CD4-positive, alpha-beta T cell treated with Interleukin-17A for 1 hour (primary cell): ENCODE measurements at places on chromosomes 12 and 14.
A peak's percentile ranks its signal among the peaks of the same experiment; 100 is the strongest.

DNA sequence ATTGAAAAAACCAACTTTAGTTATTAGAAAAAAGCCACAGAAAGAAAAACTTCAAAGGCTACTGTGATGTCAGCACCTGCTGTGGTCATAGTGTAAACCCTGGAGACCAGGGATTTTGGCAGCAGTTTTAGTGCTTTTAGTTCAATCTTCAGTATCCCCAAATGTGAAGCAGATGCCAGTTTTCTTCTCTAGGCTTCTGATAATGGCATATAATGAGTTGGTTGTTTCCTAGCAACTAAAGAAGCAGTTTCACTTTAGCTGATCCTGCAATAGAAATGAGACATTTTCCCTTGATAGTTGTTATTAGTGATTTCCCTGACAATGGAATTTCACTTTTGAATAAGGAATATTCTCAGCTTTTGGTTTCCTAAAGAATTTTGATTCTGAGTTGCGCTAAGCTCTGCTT lies 131.2 kb downstream of the NUBPL start:
- no peak for DNase-seq

DNA sequence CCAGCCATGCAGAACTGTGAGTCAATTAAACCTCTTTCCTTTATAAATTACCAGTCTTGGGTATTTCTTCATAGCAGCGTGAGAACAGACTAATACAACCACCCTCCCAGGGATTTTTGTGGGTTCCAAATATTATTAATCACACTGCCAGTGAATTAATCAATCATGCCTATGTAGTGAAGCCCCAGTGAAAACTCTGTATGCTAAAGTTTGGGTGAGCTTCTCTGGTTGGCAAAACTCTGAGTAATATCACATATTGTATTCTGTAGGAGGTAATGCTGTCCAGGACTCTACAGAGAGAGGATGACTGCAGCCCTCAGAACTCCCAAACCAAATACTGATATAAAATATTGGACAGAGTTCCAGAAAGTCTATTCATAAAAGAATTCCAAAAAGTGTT lies 216.9 kb downstream of the RPAP3 start:
- no peak for DNase-seq

GRCh38 chr14:101635749-101636560 lies 74.7 kb downstream of the DIO3 start:
- no peak for DNase-seq

- DNase-seq: peak; percentile 12
Observed at GRCh38 chr14:64654246-64654900, 49.9 kb upstream of the PLEKHG3 start.

DNA sequence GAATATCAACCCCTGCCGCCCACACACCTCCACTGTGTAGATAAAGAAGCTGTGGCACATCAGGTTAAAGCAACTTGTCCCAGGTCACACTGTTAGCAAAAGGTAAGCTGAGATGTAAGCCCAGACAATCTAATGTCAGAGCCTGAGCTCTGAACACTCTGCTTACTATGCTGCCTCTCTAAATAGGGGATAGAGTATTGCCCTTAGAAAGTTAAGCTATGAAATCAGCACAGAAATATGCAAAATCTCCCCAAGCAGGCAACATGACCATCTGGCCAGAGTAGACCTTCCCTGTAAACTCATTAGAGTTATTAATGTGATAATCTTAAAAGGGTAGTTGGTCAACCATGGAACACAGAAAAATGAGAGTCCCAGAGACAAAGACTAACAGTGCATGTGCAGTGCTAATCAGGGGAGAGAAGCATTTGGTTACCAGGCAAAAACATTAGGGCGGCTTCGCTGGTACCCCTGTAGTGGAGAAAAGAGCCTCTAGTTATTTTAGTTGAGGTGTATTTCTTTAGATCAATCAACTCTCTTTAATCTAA lies 171.0 kb downstream of the BTG1 start:
- no peak for DNase-seq

GRCh38 chr14:29925101-29925722 lies 2.4 kb downstream of the PRKD1 start:
- DNase-seq: no peak

GRCh38 chr12:91851741-91852477 lies 293.7 kb downstream of the BTG1 start:
- DNase-seq: peak; percentile 28

GRCh38 chr12:50928392-50928791 lies 24.0 kb upstream of the HIGD1C start:
- DNase-seq: no peak

GRCh38 chr12:2052826-2053678 lies at the start of gene CACNA1C:
Gene CACNA1C, plus strand, starts transcription at chr12:2052987. Its CDS starts 576 bp downstream, at chr12:2053563.
- DNase-seq: peak; percentile 33

DNA sequence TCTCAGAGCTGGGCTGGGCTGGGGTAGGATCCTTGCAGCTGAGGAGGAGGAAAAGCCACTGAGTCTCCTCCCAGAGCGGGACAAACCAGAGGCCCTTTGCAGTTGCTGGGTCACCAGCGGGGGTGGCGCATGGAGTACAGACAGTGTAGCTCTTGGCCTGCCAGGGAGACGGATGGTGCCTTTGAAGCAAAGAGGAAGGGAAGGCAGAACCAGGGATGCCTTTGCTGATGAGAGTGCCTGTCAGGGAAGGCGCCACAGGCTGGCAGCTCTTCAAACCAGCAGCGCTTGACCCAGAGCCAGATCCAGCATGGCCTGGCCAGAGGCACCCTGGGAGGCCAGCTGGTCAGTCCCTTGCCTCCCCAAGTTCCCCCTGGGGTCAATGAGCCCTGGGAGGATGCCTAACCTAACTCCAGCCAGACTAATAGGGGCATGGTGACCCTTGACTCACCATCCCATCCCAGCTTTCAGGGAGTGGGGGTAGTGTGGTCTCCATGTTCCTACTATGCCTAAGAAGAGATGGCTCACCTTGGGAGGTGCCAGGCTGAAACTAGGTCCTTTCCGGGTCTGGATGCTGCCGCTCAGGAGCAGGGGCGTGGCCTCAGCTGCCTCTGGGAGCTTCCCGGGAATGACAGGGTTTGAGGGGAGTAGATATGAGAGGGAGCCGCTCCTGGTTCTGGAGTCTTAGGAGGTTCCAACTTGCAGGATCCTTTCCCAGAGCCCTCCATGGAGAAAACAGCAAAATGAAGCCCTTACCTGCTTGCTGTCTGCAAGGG lies 19.8 kb downstream of the VASH1 start:
- DNase-seq: no peak

DNA sequence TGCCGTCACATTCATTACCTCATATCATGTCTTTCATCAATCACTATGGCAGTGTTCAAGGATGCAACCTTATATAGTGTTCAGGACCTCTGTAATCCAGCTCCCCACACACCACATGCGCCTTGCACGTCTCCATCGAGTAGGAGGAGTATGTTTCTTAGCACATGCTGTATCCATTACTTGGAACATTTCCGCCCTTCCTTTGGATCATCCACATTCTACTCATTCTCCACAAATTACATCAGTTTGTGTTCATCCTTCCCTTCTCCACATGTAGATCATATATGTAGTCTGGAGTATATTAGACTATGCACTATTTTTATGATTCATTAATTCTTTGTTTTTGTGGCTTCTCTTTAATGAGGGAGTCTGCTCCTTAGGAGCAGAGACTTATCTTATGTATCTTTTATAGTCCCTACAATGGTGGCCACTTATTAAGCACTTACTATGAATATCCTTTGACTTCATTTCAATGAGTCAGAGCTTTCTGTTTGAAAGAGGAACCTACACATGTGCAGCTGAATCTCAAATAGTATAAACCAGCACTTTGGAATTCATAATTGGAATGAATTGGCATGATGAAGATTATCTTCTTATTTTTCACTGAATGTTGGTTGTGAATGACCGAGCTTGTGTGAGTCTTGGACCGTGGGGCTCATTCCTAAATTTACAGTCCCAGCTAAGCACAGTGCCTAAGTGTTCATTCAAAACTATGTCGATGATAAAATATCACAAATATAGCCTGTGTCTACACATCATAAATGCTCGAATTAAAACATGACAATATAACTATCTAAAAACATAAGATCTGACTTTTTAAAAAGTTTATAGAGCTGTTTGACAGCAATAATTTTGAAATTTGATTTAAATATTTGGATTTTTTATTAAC lies 30.2 kb upstream of the NPAS3 start:
- DNase-seq: no peak

- DNase-seq: no peak
Observed at GRCh38 chr14:103103461-103104388, 9.2 kb downstream of the EXOC3L4 start.

- no peak for DNase-seq
Observed at GRCh38 chr14:94145902-94146527, 16.6 kb upstream of the IFI27L2 start.

DNA sequence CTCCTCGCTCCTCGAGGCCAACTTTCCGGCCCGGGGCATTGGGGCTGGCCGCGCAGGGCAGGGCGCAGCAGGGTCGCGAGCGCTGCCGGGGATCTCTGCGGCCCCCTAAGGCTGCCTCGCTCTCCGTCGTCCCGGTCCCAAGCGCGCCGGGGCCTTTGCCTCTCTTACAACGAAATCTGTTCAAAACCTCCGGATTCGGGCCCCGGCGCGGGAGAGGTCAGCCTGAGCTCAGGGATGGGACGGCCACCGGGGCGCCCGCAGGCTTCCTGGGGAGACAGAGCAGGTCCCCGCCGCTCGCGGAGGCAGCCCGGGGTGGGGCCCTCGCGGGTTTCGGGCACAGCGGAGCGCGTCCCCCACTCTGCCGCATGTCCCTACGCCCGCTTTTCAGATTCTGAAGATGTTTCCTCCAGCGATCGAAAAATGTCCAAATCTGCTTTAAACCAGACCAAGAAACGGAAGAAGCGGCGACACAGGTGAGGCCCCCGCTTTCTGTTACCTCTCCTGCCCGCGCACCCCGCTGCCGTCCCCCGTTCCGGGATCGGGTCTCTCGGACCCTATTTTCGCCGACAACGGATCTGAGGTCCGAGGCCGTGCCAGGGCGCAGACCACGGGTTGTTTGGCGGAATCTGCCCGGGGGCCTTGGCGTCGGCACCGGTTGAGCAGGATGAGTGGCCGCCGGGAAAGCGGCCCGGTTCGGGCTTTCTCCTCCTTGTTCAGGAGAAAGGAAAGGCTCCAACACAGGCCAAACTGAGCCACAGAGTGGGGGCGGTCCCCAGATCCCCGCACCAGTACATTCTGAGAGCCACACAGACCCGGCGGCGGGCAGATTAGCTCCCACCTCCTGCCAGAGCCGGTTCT lies 1.8 kb downstream of the VSX2 start:
- DNase-seq: peak; percentile 12

DNA sequence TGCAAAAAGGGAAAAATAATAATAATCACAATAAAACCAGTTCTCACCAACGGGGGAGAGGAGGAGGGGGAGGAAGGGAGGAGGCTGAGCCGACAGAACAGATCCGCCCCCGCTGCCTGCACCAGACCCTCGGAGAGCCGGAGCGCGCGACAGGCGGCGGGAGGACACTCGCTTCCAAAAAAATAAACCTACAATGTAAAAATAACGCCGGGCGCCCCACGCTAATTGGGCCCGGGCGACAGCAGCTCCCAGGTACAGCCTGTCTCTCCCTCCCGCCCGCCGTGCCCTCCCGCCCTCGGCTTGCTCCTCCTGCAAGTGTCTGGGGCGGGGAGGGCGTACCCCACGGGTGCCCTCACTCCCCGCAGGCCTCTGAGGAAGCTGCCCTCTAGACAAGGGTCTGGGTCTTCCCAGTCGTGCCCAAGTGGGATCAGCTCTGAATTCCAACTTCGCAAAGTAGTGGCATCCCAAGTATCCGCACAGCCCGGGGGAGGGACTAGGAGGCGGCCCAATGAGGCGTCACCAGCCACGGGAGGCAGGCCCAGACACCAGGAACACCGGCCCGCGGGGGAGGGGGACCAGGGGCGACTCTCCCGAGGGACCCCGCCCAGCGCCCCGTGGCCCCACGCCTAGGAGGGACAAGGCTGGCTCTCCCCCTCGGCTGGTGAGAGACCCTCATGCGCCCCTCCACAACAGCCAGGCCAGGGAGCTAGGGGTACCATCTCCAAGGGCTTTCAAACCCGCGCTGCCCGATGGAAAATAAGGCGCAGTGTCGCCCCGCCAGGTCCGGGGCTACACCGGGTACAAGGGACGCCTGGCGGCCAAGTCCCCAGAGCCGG lies 1.0 kb downstream of the NCOR2 start:
- peak; percentile 65 for DNase-seq

- DNase-seq: no peak
Observed at GRCh38 chr14:73742520-73743238, 28.5 kb upstream of the PNMA1 start.

GRCh38 chr14:104443391-104444158 lies 136.0 kb upstream of the C14orf180 start:
- DNase-seq: no peak

DNA sequence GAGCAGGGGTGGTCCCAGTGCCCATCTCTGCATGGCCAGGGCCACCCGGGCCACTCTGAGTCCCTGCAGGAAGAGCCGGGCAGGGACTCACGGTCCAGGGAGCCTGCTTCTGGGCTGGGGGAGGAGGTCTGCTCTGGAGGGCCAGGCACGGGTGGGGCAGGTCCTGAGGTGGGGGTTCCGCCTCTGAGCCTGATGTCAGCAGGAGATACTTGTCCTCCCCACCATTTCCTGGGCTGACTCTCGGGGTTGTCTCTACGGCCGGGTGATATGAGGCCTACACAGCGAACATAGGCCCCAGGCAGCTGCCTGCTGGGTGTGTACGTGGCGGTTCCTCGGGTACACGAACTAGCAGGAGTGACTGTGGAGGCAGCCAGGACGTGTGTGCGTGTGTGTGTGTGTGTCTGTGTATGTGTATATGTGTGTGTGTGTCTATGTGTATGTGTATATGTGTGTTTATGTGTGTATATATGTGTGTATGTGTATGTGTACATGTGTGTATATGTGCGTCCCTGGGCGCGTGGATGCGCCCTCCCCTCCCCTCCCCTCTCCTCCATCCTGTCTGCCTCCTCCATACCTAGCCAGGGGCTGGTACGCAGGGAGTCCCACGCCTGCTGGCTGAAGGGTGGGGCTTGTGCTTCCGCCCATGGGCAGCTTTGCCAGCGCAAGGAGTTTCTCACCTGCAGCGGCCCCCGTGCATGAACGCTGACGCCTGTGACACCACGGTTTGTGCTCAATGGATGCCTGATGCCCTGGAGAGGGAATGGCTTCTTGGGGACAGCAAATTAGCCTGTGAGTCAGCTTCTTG lies 30.4 kb upstream of the TRAF3 start:
- DNase-seq: no peak

DNA sequence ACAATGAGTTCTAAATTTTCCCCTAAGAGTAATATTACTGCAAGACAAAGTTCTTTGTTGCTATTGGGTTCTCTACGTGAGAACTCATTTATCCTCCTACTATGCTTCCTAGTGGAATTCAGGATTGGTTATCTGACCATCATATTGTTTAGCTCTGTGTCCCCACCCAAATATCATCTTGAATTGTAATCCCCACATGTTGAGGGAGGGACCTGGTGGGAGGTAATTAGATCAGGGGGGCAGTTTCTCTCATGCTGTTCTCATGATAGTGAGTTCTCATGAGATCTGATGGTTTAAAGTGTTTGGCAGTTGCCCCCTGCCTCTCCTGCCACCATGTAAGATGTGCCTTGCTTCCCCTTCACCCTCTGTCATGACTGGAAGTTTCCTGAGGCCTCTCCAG lies 36.6 kb downstream of the GLIPR1L2 start:
- no peak for DNase-seq

DNA sequence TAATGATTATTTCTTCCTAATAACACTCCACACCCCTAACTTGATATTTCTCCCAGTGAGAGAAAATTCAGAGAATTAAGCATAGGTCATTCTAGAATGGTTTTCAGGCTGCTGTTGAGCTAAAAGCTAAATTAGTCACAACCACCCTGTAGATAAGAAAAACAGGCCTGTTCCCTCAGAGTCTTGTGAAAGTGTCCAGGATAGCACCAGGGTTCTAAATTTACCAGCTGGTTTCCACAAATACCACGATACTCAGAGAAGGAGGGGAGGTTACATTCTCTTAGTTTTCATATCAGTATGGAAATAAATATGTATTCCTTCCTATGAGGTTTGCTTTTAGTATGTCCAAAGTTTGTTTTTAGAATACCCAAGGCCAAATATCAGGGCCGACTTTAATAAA lies 66.0 kb upstream of the YARS2 start:
- DNase-seq: no peak
